ENCODE measurements at places on chromosomes 3 and 15.

DNA sequence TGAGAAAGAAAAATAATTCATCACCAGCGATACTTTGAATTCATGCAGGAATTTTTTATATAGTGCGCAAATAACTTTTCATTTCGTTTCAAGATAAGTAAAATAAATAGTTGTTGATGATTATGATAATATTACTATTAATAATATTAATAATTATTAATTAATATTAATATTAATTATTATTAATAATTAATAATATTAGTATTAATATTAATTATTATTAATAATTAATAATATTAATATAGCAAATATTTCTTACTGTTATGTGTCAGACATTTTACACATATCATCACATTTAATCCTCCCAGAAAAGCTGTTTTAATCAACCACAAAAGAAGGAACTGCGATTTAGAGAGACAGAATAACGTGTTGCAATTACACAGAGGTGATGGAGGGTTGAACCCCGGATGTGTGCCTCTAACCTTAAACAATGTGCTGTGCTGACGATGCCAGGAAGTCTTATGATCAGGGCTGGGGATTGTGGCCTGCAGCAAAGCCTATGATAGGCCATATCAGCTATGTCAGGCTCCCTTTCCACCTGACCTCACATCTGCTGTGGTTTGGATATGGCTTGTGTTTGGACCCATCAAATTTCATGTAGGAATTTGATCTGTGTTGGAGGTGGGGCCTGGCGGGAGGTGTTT lies 263.5 kb upstream of the NR2F2 start:
- no peak for DNase-seq

GRCh38 chr3:45664578-45664977 lies 24.6 kb upstream of the SACM1L start:
- DNase-seq: peak; percentile 48

GRCh38 chr3:25547943-25548674 lies 116.6 kb downstream of the TOP2B start:
- DNase-seq: no peak

- no peak for DNase-seq
Observed at GRCh38 chr15:37289109-37289765, 188.9 kb upstream of the MEIS2 start.

DNA sequence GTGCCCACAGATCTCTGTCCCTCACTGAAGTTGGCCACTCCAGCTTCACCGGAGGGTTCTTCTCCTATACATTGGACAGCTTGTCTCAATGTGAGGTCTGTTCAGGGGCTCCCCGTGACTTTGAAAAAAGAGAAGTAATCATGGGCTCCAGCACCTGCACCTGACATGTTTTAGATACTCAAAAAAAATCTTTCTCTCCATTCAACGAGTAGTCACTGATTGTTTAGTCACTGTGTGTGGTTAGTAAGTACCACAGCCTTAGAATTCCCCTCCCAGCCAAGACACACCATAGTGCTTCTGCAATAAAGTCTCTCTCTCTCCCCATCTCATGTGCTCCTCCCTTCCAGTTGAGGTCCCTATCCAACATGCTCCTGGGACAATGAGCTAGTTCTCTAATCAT lies 18.6 kb downstream of the CCR9 start:
- no peak for DNase-seq

DNA sequence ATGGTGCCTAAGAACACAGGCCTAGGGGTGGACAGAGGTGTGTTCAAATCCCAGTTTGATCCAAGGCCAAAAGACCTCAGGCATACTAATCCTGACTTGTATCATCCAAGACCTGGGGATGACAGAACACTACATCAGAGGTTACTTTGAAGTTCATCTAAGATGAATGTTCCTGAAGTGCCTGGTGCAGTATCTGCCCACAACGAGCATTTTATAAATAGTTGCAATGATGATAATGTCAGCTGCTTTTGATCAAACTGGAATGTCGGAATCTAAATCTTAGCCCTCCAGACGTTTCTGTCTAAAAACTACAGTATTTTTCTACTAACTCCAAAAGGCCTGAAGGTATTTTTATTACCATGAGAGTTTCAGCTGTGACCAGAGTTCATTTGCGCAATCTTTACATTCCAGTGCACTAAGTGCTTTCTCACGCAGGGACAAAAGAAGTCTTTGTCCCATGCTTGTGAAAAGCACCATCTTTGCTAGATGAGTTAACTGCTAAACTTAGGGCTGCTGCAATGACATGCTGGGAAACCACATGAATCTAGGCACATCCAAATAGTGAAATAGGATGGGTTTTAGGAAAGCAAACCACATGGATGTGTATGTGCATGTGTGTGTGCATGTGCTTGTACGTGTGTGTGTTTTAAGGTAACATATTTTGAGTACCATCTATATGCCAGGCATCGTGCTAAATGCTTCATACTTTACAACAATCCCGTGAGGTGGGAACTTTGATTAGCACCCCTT lies 18.1 kb downstream of the ANXA2 start:
- no peak for DNase-seq

GRCh38 chr15:58529041-58529440 lies 97.2 kb downstream of the LIPC start:
- DNase-seq: no peak

Data from GM12892 (cell line).